ENCODE measurements at places on chromosomes 5 and 9.

DNA sequence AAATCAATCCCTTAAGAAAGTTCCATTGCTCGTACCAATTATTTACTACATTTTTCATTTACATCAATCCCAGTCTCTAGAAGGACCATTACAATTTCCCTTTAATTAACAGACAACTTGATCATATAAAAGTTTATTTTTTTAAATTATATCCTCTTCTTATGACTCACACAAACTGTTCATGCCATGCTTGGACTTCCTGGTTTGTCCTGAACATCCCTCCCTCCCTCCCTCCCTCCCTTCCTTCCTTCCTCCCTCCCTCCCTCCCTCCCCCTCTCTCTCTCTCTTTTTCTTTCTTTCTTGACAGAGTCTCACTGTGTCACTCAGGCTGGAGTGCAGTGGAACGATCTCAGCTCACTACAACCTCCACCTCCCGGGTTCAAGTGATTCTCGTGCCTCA lies 11.6 kb upstream of the CLTB start:
- no peak for DNase-seq

GRCh38 chr9:134502266-134502791 lies 139.3 kb upstream of the COL5A1 start:
- DNase-seq = no peak

DNA sequence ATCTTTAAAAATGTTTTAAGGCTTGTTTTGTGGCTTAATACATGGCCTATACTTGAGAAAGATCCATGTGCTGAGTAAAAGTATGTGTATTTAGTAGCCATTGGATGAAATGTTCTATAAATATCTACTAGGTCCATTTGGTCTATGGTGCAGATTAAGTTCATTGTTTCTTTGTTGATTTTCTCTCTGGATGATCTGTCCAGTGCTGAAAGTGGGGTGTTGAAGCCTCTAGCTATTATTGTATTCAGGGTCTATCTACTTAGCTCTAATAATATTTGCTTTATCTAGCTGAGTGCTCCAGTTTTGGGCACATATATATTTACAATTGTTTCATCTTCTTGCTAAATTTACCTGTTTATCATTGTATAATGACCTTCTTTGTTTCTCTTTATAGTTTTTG lies 272.2 kb upstream of the NR4A3 start:
- DNase-seq = no peak

DNA sequence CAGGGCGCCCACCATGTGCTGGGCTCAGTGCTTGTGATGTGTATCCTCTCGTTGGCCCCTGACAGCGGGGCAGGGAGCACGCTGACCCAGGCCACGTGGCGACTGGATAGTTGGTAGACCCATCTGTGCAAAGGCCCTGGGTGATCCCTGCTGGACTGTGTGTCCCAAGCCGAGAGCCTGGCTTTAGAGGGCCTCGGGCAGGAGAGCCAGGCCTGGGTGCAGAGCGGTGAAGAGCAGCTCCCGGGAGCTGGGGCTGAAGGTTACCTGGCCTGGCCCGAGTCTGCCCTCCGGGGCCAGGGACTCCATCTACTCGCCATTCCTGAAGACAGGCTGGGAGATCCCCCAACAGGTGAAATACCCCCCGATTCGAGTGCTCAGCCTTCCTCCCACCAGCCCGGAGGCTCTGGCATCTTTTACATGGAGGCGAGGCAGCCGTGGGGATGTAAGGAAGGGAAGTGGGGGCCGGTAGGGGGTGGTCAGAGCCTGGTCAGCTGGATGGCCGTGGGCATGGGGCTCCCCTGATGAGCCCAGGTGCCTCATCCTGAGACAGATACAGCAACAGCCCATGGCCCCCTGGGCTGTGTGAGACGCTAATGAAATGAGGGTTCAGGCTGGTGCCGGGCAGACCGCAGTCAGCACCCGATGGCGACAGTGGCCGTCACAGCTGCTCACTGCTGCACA lies 19.0 kb downstream of the NCS1 start:
- DNase-seq = no peak

DNA sequence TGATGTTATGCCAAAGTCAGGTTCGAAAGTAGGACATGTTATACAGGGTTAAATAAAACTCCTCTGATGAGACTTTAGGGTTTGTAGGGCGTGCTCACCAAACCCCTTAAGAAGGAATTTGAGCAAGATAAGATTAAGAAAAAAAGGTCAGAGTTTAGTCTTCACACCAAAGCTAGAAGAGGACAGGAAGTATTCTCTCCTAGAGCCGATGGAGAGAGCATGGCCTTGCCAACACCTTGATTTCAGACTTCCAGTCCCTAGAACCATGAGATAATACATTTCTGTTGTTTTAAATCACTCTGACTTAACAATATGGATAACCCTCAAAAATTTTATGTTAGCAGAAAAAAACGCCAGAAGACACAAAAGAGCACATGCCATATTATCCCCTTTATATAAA lies 16.3 kb upstream of the PLCXD3 start:
- DNase-seq = no peak

GRCh38 chr5:144390133-144390532 lies 219.5 kb downstream of the KCTD16 start:
- DNase-seq = no peak

GRCh38 chr5:178668579-178668978 lies 41.7 kb upstream of the CLK4 start:
- no peak for DNase-seq

- DNase-seq = no peak
These were observed 66.7 kb downstream of the ZNF462 start for GRCh38 chr9:106929471-106930177.

DNA sequence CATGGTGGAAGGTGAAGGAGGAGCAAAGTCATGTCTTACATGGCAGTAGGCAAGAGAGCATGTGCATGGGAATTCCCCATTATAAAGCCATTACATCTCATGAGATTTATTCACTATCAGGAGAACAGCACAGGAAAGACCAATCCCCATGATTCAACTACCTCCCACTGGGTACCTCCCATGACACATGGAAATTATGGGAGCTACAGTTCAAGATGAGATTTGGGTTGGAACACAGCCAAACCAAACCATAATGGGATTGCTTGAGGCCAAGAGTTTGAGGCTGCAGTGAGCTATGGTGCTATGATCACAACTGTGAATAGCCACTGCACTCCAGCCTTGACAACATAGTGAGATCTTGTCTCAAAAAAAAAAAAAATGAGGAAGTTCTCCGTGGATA lies 581.8 kb downstream of the TAF11L14 start:
- no peak for DNase-seq

DNA sequence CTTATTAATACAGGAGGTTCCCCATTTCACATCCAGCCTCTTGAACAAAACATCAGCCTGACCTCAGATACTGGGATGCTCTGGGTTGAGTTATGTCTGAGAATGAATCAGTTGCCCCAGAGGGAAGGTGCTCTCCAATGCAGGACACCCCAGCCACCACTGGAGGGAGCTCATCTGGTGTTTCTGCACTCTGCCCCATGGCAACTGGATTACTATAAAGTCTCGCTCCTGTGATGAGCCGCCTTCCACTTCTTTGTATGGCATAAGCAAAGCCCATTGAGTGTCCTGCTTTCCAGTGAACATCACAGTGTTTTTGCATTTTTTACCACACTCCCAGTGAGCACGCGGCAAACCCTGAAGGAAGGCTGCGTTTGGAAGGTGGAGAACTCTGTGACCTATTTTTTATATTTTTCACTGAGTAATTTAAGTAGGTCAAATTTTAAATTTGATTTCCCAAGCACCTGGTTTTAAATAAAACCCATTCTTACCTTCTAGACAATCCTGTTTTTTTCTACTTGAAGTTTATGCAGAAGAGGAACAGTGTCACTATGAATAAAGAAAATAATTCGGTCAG lies 176.9 kb upstream of the WWC1 start:
- DNase-seq = peak; percentile 66

DNA sequence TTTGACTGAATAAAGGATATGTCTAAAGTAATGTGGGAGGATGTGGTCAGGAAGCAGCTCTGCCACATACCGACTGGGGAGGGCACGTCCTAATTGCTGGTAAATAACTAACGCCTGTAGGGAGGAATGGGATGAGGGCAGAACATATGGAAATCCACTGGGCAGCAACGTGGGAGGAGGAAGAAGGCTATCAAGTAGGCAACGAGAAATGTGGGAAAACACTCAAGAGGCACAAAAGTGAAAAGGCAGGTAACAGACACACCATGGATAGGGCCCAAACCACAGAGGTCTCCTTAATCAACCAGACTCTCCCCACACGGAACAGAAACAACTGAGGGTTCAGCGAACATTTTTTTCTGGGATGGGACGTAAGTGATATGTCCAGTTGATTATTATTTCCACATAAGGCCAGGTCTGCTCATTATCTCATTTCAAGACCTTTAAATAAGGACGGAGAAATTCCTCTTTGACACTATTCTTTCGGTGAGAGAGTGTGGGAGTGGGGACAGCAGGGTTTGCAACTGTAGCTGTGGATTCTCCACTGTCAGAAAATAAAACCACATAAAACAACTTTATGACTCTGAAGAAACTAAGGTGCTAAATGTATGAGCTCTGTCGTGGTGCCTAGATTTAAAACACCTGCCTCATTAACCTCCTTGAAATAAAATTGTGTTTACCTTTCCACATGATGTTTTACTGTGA lies 17.0 kb downstream of the IARS1 start:
- peak; percentile 19 for DNase-seq

DNA sequence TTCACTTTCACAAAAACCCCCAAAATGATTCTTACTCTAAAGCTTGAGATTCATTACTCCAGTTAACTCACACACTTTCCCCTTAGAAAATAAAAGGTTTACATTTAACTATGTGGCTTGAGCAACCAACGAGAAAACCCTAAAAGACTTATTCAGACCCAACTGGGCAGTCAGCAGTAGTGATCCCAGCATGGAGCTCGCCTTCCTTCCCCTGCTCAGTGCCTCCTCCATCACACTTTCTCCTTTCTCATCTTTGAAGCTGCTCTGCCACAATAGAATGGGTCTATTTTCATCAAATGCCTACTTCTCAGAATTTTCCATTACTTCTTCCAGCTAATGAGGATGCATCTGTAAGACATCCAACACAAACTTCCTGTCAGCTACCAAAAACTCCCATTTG lies 29.1 kb downstream of the RORB start:
- no peak for DNase-seq

DNA sequence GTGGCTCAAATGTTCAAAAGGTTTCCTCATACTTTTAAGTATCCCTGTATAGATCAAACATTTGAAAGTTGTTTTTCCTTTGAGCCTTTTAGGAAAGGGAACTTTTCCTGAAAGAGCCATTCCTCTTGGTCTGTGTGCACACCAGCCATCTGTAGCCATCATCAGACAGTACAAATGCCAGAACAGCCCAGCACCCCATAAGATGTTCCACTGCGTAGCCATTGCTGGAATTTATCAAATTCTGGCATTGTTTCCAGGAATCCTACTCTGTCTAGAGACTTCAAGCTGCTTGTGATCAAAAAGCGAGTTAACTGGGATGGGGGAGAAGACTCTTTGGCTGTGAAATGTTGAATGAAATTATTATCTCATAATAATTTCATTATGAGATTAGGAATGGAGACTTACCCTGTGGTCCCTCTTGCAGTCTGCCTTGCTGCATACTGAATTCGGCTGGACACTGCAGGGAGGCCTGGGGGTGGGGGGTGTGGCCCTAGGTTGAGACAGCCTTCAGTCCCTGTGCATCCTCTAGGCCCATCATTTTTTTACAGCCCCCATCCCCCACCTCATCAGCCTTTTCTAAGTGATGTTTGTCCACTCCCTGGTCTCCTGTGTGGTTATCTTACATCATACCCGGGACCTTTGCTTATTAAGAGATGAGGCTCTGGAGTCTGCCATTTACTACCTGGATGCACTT lies 99.8 kb downstream of the RALGPS1 start:
- DNase-seq = no peak

DNA sequence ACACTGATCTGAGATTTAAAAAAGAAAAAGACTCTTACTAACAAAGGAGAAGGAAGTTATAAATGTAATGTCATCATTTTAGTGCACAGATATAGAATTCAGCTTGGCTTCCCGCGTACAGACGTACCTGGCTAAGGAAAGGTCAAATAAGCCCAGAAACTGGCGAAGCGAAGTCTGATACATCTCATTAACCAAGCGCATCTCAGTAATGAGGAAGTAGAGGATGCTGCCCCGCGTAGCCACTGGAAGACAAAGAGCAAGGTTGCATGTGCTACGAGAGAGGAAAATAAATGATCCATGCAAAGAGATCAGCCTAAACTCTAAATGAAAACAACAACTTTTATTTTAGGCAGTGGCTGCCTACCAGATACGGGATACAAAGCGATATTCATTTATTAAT lies 208.8 kb downstream of the DNAH5 start:
- DNase-seq = no peak

GRCh38 chr9:74458832-74459231 lies 38.3 kb upstream of the RORB start:
- DNase-seq = no peak

Data from endothelial cell (in vitro differentiated cells).